ENCODE measurements at places on chromosomes 3 and 15.
A peak's percentile ranks its signal among the peaks of the same experiment; 100 is the strongest.

- no peak for DNase-seq
These were observed 540 bp upstream of the PPP1R2 start for GRCh38 chr3:195543500-195544229.

DNA sequence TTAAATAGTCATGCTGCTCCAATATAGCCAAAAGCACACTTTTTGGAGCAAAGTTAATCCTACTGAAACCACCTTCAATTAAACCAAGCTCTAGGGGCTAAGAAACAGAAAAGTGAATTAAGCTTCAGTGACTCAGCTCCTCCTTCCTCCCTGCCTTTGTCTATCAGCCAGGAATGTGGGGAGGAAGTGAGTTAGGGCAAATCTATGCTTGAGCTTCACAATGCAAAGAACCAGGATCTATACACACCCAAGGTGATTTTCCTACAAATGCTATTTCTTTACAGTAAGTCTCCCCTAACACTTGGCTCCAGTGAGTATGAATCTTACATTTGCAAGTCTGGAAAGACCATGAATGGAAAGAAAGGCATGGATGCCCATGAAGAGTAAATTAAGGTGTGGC lies 212.1 kb downstream of the P3H2 start:
- DNase-seq, result no peak

DNA sequence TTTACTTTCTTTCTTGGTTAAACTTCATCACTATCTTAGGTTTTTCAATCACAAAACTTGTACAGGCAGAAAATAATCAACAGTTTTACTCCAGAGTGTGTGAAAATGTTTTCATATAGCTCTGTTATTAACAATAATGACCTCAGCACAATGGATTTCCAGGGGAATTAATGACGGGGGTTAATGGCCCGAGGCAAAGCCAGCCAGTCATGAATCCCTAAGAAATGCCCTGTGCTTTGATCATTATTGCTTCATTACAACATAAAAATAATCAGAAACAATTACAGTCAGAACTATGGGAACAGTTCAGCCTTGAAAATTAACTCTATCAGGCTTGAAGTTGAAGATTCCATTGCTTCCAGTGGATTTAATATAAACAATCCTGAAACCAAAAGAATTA lies 875.4 kb downstream of the ROBO2 start:
- no peak for DNase-seq

DNA sequence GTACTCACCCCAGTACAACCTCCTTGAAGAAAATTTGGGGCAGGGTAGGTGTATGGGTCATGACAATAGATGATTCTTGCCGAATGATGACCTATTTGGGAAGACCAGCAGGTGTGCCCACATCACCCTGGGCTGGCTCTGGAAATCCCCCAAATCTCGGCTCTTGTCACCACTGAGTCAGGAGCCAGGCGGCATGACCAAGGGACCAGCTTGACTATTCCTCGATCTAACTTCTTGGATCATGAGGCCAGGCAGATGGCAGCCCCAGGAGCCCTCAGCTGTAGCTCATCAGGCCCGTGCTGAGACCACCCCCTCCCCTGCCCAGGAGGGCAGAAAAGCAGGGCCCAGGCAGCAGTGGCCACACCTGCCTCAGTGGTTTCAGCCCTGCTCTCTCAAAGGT lies 9.2 kb upstream of the MUC4 start:
- DNase-seq, result no peak

GRCh38 chr3:45665101-45665572 lies 24.1 kb upstream of the SACM1L start:
- DNase-seq, result no peak

DNA sequence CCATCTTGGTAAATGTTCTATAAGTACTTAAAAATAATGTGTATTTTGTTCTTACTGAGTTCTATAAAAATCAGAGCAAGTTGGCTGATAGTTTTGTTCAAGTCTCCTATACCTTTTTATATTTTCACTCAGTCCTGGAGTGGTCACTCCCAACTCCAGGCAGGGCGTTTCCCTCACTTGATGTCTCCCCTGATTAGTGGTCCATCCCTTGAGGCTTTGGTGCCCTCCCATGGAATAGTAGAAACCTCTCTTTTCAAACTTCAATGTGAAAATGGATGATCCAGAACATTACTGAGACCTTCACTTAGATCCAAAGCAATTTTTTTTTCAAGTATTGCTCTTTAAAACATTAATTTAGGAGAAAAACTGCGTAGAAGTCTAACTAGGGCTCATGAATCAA lies 25.0 kb upstream of the SCN10A start:
- no peak for DNase-seq

DNA sequence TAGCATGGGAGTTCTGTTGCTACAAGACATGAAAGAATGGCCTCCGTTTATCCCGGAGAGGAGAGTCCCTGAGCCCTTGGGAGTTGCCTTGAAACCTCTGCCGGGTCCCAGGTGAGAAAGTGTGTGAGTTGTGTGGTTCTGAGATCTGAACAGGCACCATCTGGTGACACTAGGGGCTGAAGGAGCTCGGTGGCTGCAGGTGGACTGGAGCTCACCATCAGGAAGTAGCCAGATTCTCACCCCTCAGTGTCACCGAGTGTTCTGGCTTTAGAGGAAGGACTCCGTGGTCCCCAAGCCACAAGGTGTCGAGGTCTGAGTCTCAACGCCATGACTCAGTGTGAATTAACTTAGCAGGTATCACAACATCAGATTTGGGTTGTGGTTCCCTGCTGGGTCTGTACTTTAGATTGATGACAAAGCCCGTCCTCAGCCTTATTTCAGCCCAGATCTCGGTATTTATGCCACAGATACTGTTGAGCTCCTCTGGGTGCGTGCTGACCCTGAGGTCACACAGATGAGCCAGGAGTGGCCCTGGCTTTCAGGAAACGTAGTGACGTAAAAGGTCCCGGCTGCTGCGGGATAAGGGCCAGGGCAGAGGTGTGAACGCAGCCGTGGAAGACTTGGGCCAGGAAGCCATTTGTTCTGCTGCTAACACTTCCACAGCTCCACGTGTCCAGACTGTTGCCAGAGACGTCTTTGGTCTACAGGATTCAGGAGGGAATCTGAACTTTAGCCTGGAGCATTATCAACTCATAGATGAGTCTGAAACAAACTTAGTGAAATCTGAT lies 54.4 kb downstream of the PGPEP1L start:
- DNase-seq, result no peak

DNA sequence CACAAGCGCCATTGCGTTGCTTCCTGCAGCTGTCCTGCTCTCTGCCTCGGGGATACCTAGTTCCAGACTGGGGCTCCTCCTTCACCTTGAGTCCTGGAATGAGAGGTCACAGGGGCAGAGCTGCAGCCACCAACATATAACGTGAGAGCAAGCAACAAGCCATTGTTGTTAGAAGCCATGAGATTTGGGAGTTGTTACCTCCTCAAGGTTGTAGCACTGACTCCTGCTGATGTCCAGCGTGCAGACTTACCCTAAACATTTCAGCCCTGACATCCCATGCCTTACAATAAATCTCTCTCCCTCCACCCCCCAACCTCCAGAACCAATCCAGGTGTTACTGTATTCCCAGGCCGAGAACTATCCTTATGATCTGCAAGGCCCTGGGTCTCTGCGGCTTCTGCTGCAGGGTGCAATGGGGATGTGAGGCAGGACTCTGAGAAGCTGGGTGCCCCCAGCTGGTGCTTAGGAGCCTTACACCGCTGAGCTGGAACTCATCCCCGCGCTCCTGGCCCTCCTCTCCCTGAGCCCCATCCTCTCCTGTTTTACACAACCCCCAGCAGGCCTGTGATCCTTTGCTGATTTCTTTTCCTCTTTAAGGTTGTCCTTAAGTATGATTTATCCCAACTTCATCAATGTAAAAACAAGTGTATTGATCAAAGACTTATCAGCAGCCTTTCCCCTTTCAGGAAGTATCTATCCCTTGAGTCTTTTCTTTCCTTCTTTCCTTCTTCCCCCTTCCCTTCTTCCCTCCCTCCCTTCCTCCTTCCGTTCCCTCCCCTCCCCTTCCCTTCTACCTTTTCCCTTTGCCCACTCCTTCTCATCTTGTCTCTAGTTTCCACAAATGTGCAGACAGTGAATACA lies 84.2 kb upstream of the ABHD2 start:
- DNase-seq, result no peak

GRCh38 chr3:185290266-185290665 lies 36.4 kb upstream of the EHHADH start:
- no peak for DNase-seq

- DNase-seq, result no peak
These were observed 440.5 kb upstream of the CBLB start for GRCh38 chr3:106309274-106309673.

GRCh38 chr3:57587905-57588304 lies 9.2 kb downstream of the ARF4 start:
- no peak for DNase-seq

DNA sequence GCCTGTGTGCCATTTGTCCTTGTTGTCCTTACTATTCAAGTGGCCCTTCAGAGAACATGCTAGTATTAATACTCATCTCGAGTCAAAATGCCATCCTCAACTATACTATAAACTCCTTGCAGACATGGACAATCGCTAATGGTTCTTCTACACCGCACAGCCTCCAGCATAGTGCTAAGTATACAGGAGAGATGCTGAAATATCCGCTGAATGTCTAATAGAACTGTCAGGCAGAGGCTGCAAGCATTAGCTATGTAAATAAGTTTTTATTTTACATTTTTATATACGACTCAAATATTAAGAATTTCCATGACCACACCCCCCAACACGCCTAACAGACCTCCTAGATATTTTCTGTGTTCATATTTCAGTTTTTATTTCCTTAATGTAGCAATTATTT lies 39.4 kb downstream of the AAGAB start:
- no peak for DNase-seq

DNA sequence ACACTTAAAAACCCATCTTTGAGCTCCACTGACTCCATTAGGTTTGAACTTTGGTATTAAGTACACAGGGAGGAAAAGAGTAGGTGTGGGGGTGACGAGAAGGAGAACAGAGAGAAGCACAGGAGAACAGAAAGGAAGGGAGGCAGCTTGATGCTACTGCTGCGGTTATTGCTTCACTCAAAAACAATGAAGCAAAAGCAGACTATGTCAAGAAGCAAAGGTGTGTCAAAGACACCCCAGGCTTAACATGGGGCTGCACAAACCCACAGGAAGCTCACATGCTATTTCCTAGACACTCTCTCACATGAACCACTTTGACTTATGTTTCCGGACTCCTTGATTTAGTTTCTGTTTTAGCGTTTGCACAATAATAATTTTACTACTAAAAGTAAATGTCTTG lies 961.0 kb upstream of the CFAP20DC start:
- no peak for DNase-seq

DNA sequence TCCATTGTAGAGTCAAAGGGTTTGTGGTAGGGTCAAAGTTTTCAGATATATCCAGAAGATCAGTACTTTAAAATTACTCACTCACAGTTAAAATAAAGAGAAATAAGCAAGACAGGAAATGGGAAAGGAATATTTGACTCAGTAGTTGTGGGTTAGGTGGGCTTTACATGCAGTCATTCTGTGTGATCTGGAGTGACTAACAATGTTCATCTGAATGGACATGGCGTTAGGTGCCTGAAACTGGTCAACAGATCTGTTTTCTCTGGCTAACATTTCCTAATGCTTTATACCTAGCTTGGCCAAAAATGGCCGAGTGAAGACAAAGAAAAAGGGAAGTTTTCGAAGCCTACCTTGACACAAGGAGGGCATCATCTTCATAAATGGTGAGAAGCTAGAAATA lies 133.4 kb upstream of the SATB1 start:
- no peak for DNase-seq

- DNase-seq, result no peak
These were observed 875.1 kb downstream of the NSUN3 start for GRCh38 chr3:94937980-94938379.

- no peak for DNase-seq
These were observed 236.0 kb downstream of the EDEM1 start for GRCh38 chr3:5423523-5423922.

DNA sequence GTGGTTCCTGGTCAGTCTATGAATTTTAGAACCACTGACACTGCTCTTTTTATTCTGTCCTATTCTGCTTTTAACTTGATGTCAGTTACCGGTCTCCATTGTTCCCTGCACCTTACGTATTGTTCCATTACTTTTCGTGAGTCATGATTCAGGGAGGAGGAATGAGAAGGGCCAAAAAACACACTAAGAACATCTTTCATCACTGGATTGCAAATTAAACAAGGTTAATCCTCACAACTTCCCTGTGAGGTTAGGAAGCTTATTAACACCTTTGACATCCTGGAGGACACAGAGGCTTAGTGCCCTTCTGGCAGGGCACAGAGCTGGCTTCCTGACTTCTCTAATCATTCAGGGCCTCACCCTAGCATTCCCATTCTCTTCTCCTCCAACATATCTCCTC lies 227.6 kb upstream of the SATB1 start:
- DNase-seq, result no peak

DNA sequence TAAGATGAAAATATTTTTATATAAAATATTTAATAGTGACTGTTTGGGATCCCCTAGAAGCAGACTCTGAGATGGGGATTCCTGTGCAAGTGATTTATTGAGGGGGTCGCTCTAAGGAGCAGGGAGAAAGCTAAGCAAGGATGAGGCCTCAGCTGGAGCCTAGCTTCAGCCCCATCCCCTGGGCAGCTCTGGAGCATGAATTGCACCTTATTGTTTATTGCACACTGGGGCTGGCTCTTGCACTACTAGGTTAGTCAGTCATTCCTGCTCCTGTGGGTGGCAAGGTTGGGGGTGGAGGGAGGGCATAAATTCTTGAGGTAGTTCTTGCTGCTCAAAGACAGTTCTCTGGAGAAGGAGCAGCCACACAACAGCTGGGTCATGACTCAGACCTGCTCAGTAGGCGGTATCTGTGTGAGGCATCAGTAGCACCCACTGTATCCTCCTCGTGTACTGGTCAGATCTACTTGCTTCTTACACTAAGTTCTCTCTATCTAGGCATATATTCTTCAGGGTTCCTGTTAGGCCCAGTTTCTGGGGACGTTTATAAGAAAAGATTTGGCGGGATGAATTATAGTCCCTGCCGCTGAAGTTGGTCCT lies 27.2 kb upstream of the TNFSF10 start:
- DNase-seq, result peak; percentile 30

DNA sequence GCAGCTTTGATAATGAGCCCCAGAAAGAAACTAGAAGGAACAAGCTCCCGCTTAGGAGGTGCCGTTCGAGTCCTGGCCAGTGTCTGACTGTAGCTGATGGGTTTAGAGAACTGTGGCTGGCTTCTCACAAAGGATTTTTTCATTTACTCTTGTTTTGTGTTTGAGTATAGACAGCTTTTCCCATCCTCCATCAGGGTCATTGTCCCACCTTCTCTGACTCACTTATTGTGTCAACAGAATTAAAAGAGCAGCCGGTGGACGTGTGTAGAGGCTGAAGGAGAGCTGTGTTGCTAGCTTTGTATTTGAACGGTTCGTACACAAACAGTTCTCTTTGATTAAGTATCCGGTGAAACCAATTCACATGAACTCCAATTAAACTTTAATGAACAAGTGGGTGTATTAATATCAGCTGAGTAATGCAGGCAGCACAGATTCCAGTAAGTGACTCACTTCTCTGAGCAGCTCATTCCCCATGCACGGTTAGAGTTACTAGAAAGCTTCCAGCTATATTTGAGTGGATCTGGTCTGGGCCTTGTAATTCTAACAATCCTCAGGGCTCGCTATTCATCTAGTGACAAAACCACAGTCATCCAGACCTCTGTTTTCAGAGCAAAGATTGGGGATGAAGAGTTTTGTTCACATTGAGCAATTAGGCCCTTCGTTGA lies 141.0 kb downstream of the LPP start:
- no peak for DNase-seq

GRCh38 chr3:49841126-49841696 lies 15.2 kb downstream of the TRAIP start:
- DNase-seq, result no peak
